ENCODE measurements at places on chromosomes 2 and 18.

- no peak for DNase-seq
Observed at GRCh38 chr18:73843455-73843854, 304.2 kb downstream of the FBXO15 start.

DNA sequence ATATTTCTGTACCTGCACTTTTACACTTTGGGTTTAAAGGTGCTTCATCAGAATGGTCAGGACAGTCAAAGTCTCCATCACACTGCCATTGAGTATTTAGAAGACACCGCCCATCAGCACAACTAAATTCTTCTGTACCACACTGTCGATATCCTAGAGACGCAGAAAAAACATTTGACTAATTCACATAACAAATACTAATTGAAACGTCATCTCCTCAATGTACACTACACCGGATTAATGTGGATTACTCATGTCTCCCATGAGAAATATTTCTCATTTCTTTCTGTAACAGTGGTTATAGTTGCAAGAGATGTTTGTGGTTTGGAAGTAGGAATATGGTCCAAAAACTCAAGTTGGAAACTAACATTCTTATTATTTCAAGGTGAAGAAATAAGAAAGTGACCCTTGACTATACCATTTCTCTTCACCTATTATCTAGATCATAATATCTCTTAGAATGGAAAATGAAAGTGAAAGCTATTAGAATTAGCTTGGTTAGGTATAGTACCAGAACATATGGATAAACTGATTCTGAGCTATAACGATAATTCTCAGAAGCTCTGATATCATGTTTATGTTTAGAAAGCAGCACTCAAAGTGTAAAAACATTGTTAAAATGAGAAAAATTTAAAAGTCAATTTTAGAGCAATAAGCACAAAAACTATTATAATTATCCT is 1627.7 kb downstream of the LRP1B start:
- no peak for DNase-seq

- no peak for DNase-seq
Observed at GRCh38 chr18:39211461-39211860, 1645.9 kb upstream of the CELF4 start.

DNA sequence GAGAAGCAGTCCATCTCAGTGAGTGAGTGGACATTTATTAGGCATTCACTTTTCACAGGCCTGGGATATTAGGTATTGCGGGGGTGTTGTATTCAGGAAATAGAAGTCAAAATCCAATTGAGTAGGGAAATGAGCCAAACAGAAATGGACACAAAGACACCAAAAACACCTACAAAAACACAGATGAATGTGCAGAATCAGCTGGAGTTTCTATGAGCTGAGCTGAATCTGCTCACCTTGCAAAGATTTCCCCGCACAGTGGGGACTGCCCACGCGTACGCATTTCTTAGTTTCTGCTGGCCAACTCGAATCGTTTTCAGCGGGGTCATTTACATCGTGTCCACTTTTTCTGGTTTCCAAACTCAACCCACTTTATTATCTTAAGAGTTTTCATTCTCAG is 160.0 kb downstream of the BCL2 start:
- peak; percentile 40 for DNase-seq

GRCh38 chr18:25067275-25068025 is 284.5 kb downstream of the ZNF521 start:
- no peak for DNase-seq

- no peak for DNase-seq
Observed at GRCh38 chr2:36562973-36563532, 34.9 kb downstream of the FEZ2 start.

- DNase-seq: no peak
Observed at GRCh38 chr2:130806370-130806769, 30.3 kb upstream of the ARHGEF4 start.

DNA sequence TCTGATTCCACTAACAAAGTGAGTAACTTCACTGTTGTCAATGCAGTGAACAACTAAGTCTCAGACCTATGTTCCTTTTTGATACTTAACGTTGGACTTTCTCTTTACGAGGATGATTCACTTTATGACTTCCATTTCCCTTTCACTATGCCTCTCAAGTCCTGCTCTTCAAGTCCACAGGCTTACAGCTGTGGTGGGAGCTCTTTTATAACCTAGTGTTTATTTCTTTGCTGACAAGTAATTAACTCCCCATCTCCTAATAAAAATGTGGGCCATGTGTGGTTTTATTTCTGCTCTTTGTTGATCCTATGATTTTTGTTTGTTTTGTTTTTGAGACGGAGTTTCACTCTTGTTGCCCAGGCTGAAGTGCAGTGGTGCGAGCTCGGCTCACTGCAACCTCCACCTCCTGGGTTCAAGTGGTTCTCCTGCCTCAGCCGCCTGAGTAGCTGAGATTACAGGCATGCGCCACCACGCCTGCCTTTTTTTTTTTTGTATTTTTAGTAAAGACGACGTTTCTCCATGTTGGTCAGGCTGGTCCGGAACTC is 142.1 kb downstream of the USP34 start:
- no peak for DNase-seq

DNA sequence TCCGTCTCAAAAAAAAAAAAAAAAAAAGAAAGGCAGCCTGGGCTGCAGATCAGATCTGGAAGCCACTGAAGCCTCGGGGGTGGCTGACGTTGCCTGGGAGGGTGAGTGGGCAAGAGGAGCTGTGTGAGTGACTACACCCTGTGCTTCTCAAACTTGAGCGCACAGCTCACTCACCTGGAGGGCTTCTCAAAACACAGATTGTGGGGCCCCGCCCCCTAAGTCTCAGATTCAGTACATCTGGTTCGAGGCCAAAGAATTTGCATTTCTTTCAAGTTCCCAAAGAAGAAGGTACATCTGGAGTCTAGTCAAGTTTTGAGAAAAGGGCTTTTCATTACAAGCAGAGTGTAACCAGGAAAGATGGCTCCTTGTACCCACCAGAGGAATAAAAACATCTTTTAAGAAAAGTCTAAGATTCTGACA is 97.7 kb upstream of the CAB39 start:
- DNase-seq: peak; percentile 84

GRCh38 chr2:80122675-80123074 is 181.9 kb downstream of the LRRTM1 start:
- no peak for DNase-seq

DNA sequence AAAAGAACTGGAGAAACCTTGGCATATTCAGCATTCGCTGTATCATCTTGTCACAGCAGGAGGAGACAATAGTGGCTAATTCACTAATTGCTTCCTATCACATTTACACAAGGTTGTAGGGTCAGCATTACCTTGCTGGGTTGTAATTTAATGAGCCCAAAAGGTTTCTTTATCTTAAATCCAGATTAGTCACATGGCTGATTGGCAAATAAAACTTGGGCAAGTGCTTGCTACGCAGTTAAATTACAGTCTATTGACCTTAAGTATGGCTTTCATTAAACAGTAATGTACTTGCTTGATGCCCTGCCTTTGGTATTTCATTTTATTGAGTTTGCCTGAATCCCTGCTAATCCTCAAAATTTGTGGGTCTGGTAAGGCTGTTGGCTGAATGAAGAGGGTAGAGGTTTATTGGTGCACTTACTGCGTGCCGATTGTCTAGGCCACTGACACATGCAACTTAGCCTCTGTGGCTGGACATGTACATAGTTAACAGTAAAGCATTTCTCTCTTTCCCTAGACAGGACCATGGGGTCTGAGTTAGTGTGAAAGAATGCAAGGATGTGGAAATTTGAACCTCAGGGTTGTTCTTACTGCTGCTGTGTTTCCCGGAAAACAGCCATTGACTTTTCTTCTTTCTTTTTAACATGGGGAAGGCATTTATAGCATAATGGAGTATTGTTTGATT is 34.3 kb downstream of the FMNL2 start:
- DNase-seq: no peak

- DNase-seq: no peak
Observed at GRCh38 chr2:149218497-149218896, 111.9 kb upstream of the LYPD6 start.

GRCh38 chr18:29653671-29654215 is 1388.8 kb downstream of the DSC3 start:
- no peak for DNase-seq

- no peak for DNase-seq
Observed at GRCh38 chr2:222214885-222215284, 83.9 kb downstream of the PAX3 start.

DNA sequence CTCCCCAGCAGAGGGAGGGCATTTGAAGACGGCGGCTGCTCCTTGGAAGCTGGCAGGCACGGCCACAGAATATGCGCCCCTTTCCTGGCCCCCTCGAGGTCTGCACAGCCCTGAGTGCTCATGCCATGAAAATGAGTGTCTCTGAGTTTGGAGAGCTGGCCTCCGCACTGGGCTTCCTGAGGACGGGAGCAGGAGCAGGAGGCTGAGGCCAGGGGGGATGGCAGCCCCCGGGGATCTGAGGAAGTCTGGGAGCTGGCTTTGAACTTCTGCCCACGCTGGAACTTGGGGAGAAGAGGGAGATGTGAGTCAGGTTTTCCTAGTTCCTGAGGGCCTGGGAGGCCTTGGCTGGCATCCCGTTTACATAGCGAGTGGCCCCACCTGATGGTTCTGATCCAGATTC is 47.0 kb downstream of the RRM2 start:
- DNase-seq: no peak

DNA sequence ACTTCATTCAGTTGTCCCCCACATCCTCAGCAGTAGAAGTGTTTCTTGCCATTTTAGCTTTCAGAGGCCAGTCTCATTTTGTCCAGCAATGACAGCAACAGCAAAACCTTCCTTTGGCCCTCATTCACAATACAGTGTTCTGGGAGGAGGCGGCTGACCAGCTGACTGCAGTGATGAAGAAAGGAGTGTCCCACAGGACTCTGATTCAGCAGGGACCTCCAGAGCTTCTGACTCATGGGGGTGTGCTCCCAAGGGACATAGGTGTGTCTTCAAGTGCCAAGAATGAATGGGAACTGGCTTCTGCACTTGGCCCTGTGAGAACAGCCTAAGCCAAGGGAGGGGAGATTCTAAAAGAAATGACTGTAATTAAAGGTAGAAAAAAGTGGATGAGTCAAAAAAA is 147.0 kb upstream of the PELI1 start:
- no peak for DNase-seq

GRCh38 chr18:59448546-59448945 is 89.5 kb upstream of the LMAN1 start:
- DNase-seq: no peak

- no peak for DNase-seq
Observed at GRCh38 chr18:10037181-10037580, 123.4 kb downstream of the VAPA start.

- peak; percentile 17 for DNase-seq
Observed at GRCh38 chr18:76524900-76525698, 30.1 kb upstream of the ZNF516 start.

- DNase-seq: no peak
Observed at GRCh38 chr18:10234912-10235660, 219.3 kb upstream of the APCDD1 start.

- DNase-seq: no peak
Observed at GRCh38 chr2:47043142-47043890, 111.8 kb downstream of the STPG4 start.

GRCh38 chr2:113091231-113091896 is 23.6 kb downstream of the IL1F10 start:
- DNase-seq: no peak

DNA sequence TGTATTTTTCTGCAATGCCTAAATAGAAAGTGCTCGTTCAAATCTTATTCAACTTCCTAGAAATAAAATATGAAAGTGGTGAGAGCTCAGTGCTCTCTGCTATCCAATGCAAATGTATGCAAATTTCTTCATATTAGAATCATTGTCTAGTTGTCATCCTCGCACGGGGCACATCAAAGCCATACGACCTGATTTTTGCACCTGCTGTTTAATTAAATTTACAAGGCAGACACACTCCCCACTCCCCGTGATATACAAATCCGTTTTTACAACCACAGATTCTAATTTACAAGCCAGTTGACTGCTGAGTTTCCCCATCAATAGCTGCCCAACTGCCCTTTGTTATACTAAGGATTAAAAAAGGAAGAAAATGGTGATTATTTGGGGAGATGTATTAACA is 284.6 kb downstream of the RNF144A start:
- DNase-seq: no peak

DNA sequence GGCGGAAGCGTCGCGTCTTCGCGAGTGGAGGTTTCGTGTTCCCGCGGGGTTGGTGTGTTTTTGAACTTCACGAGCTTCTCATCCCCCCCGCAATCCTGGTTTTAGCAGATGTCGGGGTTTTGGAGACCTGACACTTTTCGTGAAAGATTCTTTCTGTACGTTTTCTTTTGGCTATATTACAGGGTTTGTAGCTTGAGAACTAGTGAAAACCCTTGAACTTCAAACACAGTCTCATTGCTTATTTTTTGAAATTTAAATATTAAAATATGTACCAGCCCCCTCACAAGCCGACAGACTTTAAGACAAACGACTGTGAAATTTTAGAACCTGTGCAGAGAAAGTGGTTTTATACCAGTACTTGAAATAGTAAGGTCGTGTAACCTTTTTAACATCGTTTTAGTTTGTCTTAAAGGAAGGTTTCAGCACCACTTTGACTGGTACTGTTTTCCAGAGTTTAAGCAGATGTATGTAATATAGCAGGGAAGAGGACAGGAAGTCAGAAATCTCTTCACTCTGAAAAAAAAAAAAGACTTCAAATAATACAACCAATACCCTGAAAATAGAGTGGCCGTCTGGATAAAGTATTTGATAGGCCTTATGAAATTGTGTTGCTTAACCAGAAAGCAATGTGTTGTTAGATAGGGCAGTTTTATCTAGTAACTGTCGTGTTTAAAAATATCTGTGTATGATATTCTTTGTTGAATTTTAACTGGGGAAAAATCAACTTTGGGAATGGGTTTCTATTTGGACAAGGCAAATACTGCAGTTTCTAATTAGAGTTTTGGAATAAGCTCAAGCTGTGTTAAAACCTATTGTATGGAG is 1.4 kb downstream of the SPATS2L start:
- DNase-seq: no peak

DNA sequence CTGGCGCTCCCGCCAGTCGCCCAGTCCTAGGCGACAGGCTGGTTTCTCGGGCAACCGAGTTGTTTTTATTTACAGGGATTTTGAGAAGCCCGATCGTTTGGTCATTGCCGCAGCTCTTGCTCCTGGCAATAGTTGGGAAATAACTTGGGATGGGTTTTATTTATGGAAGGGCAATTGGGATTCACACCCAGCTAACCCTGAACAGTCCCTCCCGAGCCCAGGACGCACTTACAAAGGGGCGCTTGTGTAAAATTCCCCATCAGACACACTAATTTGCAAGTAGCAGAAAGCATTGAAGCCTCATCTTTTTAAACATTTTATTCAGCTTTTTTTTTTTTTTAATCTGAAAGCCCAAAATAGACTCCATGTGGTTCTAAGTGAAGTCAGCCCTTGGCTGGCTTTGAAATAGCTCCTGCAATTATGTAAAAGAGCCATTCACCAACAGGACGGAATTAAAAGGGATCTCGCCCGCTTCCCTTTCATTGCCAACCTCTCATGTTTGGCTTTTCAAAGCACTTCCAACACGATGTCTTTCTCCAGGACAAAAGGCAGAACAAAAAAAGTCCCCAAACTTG is 3.6 kb upstream of the GBX2 start:
- no peak for DNase-seq

- DNase-seq: no peak
Observed at GRCh38 chr2:160207804-160208654, 8.0 kb upstream of the ITGB6 start.

Data from B cell (primary cell).